NCI-H1694 treated with DMSO at 0.1 percent for 48 hours (cell line): ENCODE measurements at places on chromosomes 3 and 15.

- no peak for DNase-seq
These were observed 233.9 kb upstream of the CADM2 start for GRCh38 chr3:84724877-84725276.

DNA sequence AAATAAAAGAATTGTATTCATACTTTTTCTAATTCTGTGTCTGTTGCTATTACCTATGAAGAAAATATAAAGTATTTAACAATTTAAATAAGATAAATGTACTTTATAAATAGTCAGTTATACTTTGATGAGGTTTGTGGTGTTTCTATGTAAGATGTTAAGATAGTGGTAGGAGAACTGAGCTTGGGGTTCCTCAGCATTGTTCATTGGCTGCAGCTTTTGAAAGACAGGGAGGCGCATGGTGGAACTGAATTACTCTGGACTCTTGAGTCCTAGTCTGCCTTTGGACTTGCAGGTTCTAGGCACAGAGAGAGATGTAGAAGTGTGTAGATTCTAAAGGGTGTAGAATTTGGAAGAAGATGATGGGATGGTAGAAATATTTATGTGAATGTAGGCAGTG lies 23.1 kb downstream of the LMLN start:
- no peak for DNase-seq

- DNase-seq: no peak
These were observed 92.9 kb upstream of the GK5 start for GRCh38 chr3:142318331-142318730.

DNA sequence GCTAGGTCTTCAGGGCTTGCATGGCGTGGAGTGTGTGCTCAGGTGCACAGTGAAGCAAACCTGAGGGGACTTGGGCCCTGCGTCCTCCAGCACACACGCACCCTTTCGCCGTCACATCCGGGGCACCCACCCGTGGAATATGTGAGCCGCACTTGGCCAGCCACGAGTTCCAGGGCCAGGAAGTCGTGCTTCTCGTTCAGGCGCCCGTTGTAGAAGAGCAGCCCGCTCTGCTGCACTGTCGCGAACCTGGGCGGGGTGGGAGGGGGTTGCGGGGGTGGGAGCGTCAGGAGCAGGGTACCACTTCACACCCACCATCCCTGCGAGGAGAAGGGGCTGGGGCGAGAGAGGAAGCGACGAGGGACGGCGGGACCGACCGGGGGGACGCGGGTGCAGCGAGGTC lies 7.1 kb downstream of the CELSR3 start:
- DNase-seq: no peak

GRCh38 chr3:32480604-32481003 lies 22.0 kb downstream of the CMTM6 start:
- DNase-seq: no peak
